ENCODE measurements at places on chromosomes 7 and 10.

GRCh38 chr10:105188737-105189462 is 547.8 kb downstream of the SORCS3 start:
- no peak for DNase-seq

- DNase-seq = no peak
Measured at GRCh38 chr7:2894118-2894940, 50.2 kb upstream of the GNA12 start.

DNA sequence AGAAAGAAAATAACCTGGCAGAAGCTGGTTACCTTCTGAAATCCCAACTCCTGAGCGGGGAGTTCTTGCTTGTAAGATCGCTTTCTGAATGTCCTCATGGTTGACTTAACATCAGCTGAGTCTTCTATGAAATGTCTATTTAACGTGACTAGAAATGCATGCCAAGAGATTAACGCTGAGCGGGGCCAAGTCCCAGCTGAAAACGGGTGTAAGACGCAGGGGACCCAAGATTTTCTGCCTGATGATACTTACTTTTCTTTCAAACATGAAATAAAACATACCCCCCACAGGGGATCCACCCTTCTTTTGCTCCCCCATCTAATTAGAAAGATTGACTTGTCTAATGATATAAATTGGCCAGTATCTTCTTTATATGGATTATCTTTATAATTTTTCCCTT is 14.9 kb downstream of the OR9A2 start:
- no peak for DNase-seq

DNA sequence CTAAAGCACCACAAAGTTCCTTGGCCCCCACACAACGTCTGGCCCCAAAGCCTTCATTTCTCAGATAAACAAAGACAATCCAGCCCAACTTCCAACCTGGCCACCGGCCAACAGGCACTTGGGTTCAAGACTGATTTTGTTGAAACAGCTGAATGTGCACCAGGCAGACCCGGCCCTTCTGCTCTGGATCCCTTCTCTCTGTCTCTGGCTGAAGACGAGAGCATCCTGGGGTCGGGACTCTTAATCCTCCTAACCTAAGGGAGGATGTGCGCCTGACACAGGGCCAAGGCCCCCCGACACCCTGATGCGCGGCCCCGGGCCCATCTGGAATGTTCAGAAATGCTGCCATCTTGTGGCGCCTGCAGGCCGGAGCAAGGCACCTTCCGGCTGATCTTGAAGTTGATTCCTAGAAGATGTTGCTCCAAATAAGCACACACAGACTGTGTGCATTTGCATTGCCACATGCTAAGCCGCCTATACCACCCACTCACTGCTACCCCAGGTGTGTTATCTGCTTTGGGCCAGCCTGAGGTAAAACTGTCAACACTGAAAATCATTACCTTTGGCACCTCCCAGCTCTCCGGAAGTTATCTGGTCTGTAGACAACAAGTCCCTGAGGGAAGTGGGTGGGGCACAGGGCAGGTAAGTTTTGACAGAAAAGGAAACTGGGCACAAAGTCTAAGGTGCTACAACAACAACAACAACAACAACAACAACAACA is 98.4 kb upstream of the HABP2 start:
- DNase-seq = no peak

- no peak for DNase-seq
Measured at GRCh38 chr10:102312683-102313082, 67.4 kb downstream of the GBF1 start.

DNA sequence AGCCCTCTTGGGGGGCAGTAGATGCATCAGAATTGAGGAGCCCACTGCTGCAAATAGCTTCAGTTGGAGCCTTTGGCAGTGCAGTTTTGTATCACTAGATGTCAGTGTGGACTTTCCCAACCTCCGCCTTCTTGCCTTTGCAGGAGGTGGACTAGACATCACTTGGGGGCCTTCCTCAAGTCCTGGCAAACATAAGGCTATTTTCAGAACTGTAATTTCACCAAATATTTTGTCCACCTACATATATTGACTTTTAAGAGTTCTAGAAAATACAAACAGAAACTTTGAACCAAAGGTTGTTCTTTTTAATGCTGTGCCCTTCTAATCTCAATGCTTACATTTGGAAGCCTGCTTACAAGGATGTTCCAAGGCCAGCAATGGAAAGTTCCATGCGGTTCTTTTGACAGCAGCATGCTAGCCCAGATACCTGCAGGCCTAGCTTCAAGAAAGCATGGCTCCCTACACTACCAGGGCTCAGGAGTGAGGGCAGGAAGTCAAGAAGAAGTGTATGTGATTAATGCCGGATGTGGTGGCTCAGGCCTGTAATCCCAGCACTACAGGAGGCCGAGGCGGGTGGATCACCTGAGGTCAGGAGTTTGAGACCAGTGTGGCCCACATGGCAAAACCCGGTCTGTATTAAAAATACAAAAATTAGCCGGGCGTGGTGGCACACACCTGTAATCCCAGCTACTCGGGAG is 8.0 kb upstream of the ZNRF2 start:
- DNase-seq = no peak

DNA sequence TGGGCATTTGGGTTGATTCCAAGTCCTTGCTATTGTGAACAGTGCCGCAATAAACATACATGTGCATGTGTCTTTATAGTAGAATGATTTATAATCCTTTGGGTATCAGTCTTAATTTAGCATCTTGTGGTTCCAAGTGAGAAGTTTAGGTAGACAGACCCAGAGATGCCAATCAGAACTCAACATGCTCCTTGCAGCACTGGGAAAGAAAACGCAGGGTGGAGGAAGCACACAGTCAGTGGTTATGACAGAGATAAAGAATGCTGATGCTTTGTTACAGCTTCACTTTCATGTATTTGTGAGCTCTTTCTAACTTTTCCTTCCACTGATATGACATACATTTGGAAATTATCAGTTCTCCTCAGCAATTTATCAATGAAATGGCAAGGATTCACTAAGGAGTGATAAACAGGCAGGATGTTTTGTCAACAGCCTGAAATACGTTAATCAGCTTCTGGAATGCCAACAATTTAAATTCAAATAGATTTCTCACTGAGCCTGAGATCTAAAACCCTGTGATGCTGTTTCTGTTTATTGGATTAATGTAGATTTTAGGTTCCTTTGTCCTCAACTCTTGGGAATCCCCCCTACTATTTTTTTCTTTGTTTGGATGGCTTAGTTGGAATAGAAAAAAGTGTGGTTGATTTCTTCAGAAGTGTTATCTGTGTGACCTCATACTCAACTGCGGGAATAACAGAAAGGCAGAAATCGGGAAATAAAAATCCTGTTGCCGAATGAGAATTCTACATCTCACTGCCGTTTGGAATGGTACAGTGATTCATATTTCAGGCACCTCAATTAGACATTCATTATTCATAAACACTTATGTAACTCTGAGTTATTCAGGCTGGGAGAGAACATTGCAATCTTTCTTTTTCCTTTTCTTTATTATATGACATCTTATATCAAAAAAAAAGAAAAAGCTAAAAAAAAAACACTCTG is 675.0 kb downstream of the CNTNAP2 start:
- no peak for DNase-seq

- DNase-seq = no peak
Measured at GRCh38 chr10:114396464-114396863, 7.8 kb downstream of the AFAP1L2 start.

DNA sequence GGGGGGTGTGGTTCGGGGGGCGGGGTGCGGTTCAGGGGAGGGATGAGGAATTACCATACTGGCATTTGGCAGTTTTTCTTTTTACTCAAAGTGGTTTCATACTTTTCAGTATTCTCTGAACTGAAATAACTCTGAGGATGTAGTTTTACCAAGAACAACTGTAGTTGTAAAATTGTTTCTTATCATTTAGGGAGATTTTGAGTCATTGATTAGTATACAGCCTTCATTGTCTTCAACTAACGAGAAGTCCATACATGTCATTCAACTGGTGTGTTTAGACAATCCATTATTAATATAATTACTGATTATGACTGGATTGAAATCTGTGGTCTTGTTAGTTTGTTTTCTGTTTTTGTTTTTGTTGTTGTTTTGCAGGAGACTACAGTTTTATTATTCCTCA is 40.8 kb downstream of the COPG2 start:
- no peak for DNase-seq

DNA sequence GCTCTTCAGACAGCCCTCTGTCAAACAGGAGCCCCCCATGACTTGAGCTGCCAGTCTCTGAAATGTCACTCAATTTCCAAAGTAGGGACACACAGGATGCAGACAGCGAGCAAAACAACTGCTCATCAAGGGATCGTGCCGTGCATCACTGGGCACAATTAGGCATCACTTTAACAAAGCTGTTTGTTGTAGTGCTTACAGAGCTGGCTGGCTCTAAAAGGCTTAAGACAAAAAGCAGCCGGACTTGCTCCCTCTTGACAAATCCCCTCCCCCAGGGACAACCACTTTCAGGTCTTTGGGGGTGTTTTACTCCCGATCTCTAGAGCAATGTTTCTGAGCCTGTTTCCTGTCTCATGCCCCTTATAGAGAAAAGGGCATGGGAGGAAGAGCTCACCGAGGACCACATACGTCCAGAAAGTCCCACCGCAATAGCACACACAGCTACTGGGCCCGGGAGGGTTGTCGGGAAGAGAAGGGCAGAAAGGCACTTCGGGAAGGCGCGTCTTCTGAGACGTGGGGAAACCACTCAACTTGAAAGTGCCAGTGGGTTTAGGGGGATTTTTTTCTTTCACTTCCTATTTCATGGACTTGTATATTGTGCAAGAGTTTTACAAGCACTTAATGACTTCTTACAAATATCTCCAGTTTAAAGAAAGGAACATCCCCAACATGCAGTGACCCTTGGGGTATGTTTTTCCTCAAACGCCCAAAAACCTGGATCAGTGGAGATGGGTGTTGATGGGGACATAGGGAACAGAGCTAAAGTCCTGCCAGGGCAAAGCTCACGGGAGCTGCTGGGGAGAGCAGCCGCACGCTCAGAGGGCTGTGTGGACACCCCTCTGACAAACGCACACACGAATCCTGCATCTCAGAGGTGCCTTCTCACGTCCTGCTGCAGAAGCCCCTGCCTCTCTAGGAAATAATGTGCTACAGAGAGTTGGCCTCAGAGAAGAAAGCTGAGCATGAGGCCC is 27.1 kb downstream of the LRRC20 start:
- DNase-seq = no peak

DNA sequence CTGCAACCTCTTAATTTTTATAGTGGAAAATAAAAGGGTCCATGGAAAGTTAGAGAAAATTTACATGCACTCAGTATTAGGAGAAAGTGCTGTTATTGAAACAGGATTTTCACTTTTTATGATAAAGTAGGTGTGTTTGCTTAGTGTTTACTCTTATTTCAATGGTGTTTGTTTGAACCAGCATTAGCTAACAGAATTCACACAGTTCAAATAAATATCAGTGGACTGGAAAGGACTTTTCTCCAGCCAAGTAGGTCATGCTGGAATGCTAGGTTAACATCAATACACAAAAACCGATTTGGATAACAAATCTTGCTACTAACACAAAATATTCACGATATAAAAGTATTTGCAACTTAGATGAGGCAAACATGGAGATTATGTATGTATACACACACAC is 49.4 kb upstream of the BET1 start:
- DNase-seq = no peak

DNA sequence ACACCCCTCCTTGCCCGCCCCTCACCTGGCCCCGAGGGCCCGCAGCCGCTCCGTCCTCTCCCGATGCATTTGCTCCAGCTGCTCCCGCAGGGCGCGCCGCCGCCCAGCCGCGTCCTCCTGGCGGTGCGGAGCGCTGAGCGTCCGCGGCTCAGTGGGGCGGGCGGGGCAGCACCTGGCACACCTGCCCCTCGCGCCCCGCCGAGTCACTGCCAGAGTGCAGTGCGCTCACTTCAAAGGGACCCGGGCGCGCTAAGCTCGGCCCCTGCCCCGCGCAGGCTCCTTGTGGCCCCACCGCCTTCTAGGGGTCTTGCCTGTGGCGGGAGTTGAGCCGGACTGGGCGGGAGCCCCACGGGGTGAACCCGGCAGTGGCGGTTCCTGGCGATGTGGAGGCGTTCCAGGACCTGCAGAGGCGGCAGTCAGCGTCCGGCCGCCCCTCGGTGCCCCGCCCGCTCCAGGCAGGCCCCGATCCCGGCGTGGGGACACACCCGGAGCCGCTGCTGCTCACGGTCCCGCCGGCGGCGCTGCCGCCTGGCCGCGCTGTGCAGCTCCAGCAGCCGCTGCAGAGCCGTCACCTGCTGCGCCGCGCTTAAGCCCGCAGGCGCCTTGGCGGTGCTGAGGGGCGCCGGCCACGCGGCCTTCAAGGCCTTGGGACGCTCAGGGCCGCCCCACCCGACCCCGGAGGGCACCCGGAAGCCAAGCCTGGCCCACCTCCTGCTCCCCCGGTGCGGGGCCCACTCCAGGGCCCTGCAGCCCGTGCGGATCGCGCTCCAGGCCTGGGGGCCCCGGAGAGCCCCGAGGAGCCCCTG is 6.7 kb downstream of the ATP6V1F start:
- no peak for DNase-seq

- DNase-seq = no peak
Measured at GRCh38 chr10:76456197-76456596, 1024.8 kb downstream of the LRMDA start.

- no peak for DNase-seq
Measured at GRCh38 chr7:155469311-155470185, 11.6 kb downstream of the EN2 start.

DNA sequence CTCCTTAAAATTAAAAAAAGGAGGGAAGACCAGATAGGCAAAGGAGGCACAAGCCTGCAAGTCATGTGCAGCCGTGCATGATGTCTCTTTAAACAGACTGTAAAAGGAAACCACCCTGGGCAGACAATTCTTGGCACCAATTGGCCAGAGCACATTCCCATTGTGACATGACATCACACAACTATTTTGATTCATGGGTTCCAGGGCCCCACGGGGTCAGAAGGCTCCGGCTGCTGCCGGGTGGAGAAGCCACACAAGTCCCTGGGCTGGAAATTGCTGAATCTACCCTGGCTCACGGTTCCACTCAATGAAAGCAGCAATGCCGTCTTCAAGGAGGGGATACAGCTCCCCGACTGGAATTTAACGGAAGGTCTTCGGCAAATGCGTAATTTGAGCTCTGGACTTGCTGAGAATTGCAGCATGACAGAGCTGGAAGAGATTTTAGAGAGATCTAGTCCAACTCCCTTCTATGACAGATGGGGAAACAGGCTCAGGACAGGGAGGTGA is 140.5 kb downstream of the PRKAG2 start:
- peak; percentile 89 for DNase-seq

- no peak for DNase-seq
Measured at GRCh38 chr10:122164023-122164601, 107.0 kb upstream of the BTBD16 start.

- DNase-seq = no peak
Measured at GRCh38 chr10:50426485-50426884, 175.2 kb upstream of the ASAH2 start.

GRCh38 chr7:100642534-100642907 is 1.2 kb upstream of the TFR2 start:
- DNase-seq = no peak

DNA sequence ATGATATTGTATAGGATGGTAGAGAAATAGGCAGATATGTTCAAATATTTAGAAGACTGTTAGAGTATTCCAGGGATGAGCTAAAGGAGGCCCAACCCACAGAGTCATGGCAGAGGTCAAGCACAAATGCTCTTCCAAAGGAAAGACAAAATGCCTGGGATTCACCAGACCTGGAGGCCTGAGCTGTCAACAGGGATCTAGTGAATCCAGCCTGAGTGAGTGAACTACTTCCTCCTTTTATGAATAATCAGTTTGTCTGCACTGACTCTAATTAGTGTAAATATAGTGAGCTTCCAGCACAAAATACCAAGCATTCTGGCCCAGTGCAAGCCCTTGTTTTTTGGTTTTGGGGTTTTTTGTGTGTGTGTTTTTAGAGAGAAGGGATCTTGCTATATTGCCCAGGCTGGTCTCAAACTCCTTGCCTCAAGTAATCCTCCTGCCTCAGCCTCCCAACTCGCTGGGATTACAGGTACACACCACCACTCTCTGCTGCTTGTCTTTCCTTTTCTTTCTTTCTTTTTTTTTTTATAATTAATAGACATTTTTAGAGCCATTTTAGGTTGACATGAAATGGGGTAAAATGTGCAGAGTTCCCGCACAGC is 244.4 kb downstream of the SKIDA1 start:
- no peak for DNase-seq

Measured in left renal cortex interstitium (tissue), 4 donors.